ENCODE measurements at places on chromosomes 2 and 18.

GRCh38 chr2:205775097-205775877 is 93.0 kb downstream of the NRP2 start:
- no peak for DNase-seq

DNA sequence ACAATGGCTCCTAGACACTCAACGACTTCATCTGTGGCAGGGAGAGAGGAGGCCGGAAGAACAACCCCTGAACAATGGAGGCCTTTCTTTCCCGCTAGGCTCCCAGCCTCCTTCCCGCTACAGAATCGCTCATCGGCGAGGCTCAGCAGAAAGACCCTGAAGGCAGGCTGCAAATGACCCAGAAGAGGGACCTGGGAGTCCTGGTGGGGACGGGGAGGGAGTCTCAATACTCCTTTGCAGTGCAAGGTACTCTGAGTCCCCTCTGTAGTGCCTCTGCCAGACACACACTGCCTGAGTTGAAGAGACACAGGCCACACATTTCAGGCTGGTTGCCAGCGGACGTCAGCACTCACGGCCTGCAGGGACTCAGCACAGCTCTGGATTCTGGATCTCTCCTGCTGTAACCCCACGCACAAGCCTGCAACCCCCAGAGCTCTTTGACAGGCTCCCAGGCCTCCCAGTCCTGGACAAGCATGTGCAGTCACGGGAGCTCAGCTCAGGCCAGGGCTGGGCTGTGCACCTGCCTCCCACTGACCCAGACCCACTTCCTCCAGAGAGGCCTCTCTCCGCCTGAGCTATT is 6.1 kb downstream of the GPR17 start:
- DNase-seq: peak; percentile 94

DNA sequence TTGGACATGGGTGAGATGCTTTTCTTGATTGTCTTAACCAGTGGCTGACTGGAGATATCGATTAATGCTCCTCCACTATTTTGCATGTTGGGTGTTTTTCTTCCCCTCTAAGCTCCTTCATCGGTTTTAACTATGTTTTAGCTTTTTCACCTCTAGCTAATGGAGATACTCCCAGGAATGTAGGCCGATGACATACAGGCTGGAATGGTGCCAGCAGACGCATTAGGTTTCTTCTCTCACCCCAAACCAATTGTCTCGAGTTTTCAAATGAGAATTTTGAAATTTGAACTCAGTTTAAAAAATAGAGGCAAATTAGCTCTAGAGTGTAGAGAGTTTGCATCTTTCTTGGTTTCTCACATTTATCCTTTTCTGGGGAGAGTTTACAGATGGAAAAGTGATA is 247.6 kb downstream of the RPRM start:
- DNase-seq: no peak

- DNase-seq: no peak
Observed at GRCh38 chr2:233847248-233847898, 7.0 kb downstream of the HJURP start.
